Left lung (tissue), 14 donors: ENCODE measurements at places on chromosomes 5 and 9. TPM values are rescaled to one million over a fixed set of nuclear protein-coding genes. Genes with fewer than 3 reads are reported as not detected.

- no peak for DNase-seq
Measured at GRCh38 chr9:125902214-125902613, 155.0 kb downstream of the PBX3 start.

DNA sequence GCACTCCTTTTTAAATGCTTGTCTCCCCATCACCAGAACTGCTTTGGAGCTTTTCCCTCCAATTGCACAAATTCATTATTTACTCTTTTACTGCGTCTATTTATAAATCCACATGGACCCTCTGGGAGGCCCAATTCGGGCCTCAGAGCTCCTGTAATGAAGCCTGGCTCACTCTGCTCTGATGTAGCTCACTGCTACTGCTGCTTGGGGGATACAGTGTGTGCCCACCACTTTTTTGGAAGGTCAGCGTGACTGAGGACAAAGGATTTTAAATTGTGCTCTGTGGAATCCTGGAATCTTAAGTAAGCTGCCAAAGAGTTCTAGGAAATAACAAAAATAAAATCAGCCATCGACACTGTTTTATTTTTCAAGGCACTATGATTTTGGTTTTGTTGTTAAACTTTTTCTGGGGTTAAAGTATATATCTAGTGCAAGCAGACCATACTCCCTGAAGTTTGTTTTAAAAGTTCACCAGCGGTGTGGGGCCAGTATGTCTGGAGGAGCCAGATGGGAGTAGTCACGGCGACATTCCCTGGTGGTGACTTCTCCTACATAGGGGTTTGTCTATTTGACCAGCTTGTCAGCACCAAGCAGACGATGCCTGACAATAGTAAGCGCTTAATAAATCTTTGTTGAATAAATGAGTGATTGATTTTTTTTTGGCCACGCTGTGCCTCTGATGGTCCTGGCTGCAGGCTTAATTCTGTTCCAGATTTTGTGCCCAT is 142.8 kb downstream of the TMEM38B start:
- DNase-seq: no peak

DNA sequence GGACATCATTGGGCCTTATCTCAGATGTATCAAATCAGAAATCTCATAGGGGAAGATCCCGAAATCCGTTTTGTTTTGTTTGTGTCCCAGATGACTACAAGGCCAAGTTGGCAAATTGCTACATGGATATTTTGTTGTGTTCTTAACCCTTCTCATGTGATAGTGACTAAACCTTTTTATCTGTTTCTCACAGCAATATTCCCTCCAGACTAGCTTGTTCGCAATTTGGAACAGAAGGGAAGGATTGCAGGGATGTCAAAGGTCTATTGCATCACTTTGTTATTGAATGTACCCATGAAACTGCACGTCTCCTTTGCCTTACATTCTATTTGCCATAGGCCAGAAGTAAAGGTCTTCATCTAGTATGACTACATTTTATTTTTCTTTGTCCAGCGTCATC is 453.9 kb downstream of the NFIB start:
- DNase-seq: no peak

The NUTM2F gene
- not detected for total RNA-seq

GRCh38 chr5:16321284-16321683 is 141.7 kb upstream of the MARCHF11 start:
- DNase-seq: no peak

GRCh38 chr5:108148715-108149139 is 233.2 kb downstream of the FBXL17 start:
- no peak for DNase-seq

DNA sequence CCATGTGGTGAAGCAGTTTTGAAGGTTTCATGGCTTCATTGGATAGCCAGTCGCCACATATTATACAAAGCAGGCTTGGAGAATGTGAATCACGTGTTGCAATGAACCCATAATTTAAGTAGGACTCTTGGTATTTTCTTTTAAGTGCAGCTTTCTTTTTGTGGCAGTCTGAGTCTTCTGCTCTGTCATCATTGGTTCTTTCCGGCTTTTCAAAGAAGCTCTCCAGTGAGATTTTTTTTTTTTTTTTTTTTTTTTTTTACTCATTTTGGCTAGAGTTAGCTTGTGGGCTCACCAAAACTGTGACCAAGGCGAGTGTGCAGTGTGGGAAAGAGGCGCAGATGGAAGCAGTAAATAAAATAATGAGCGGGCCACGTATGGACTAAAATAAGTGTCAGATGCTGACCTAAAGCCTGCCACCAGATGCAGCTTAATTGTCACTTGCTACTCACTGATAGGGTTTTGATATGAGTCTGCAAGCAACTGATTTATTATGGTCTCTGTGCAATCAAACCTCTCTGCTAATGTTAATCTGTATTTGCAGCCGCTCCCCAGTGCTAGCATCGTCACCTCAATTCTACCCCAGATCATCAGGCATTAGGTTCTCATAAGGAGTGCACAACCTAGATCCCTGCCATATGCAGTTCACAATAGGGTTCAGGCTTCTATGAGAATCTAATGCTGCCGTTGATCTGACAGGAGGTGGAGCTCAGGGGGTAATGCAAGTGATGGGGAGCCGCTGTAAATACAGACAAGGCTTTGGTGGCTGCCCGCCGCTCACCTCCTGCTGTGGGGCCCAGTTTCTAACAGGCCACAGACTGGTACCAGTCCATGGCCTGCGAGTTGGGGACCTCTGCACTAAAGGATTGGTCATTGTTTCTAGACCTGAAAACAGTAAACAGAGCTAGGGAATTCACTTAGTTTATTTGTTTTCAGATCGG is 45.5 kb upstream of the LARP1 start:
- no peak for DNase-seq
